ENCODE measurements at places on chromosomes 2 and 18.

DNA sequence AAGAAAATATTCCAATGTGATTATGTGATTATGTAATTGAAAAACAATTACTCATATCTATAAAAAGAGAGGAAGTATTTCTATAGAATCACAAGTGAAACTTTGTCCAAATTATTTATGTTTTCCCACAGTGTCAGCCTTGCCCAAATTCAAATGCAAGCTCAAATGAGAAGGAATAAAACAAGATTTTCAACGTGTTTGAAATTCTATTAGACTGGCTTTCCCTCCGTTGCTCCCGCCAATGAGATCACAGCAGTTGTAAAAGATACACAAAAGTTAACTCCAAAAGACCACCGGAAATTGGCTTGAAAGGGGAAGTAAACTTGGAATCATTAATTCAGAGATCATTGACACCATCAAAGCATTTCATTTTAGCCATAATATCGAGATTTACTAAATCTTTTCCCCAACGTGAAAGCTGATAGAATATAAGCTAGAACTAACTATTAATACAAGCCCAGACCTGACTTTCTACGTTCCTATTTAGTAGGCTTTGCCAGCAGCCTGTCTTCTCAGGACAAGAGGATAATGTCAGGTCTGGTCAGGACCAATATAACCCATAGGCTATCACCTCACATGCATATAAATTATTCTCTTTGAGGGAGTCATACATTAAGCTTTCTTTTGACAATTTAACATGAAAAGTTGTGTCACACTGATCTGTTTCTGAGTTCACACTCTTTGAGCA is 222.6 kb upstream of the CHAC2 start:
- DNase-seq, result no peak

GRCh38 chr2:133512121-133512520 is 56.1 kb downstream of the NCKAP5 start:
- no peak for DNase-seq

GRCh38 chr2:64232266-64232665 is 88.0 kb upstream of the PELI1 start:
- DNase-seq, result no peak

GRCh38 chr2:120823551-120823950 is 87.9 kb downstream of the GLI2 start:
- DNase-seq, result no peak

GRCh38 chr2:101463911-101464641 is 10.8 kb downstream of the RFX8 start:
- no peak for DNase-seq

DNA sequence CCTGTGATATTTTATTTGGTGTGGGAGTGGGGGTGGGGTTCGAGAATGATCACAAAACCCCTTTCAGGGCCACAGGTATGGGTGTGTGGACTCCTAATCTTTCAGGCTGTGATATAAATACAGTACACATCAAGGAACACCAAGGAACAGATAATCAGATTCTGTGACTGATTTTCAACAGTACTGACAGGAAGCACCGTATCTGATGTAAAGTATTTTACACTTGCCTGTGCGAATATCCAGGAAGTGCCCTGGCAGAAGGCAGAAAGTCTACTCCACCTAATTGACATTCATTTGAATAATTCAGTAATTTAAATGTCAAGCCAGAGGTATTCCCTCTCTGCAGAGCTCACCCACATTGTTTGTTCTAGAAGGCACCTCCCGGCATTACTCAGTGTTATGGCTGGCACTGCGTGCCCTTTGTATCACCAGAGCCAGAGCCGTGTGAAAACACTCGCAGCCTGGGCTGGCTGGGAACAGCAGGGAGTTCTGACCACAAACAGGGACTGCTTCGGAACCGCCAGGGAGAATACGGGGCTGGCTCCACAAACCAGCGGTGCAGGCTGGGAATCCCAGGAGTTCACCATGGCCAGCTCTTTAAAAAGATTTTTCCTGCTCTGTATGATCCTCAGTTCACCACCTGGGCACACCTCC is 91.8 kb downstream of the ACVR1 start:
- no peak for DNase-seq

DNA sequence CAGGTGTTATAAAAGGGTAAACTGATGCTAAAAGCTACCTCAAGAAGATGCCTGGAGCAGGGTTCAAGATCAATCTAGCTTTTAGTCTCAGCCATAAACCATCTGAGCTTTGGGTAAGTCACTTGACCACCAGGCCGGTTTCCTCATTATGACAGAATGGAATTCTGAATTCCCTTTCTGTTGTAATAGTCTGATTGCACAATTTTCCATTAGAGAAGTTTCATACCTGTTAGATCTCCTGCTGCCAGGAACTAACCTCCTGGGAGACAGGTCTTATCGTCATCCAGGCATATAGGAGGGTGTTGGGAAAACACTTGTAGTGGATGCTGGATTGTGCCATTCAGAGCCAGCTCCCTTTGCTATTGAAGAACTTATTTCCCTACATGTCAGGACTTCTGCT is 272.5 kb downstream of the TDRD15 start:
- DNase-seq, result no peak

- DNase-seq, result no peak
These were observed 42.4 kb downstream of the IL1RL2 start for GRCh38 chr2:102229141-102229769.

GRCh38 chr2:112972423-112973086 is 5.3 kb upstream of the IL36G start:
- DNase-seq, result no peak

DNA sequence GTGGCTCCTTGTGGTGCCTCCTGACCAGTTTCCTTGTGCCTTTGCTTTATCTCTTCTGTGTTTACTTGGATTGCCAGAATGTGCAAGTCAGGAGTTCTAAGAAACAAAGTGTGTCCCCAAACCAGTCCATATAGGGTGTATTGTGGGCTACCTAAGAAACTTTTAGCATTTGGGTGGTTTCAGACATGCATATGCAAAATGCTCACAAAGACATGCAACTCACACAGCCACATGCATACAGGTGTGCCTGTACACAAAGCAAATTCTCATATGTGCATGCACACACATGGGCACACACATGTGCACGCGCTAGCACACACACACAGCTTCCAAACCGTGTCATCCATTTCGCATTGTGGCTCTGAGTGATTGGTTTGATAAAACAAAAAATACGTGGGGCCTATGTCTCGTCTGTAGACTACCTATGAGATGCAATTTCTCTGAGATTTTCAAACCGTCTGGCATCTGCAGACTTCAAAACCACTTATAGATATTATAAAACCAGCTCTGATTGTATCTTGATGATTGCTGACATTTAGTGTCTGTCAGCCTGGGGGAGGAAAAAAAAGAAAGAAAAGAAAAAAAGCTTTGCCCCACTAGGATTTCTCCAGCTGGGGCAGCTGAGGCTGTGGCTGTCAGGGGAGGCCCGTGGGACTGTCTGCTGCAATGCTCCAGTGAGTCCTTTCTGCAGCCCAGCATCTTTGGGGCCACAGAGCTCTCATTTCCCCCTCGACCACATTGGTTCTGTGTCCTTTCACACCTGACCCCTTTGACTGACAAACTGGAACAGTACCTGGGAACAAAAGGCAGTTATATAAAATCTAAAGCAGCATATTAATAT is 556.1 kb downstream of the CMPK2 start:
- DNase-seq, result no peak

- DNase-seq, result peak; percentile 45
These were observed 23.5 kb upstream of the KLF11 start for GRCh38 chr2:10019602-10020400.

- no peak for DNase-seq
These were observed 44.3 kb downstream of the SNRPD1 start for GRCh38 chr18:21656402-21656801.

DNA sequence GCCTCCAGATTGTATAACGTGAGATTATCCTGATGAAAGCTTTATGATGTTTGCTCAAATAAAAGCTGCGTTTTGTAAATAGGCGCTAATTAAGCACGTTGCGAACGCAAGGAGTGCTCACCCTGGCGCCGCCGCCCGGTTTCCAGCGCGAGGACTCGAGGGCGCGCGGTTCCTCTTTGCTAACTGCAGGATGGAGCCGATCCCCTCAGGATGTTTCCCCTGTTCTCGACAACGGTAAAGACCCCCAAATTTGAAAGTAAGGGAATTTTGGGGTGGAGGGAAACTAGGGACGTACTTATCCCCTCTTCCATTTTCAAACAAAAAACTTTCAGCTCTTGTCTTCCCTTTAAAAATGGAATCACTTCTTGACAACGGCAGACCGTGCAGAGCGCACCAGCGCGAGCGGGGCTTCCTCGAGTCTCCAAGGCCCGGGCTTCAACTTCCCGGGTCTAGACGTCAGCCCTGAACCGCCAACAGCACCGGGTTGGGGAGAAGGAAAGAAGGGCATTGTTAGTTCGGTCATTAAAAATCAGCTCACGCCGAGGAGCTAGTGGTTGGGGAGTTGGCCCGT is 1.1 kb upstream of the GBX2 start:
- no peak for DNase-seq

- DNase-seq, result peak; percentile 56
These were observed 996 bp downstream of the TGFBRAP1 start for GRCh38 chr2:105328281-105329196.

DNA sequence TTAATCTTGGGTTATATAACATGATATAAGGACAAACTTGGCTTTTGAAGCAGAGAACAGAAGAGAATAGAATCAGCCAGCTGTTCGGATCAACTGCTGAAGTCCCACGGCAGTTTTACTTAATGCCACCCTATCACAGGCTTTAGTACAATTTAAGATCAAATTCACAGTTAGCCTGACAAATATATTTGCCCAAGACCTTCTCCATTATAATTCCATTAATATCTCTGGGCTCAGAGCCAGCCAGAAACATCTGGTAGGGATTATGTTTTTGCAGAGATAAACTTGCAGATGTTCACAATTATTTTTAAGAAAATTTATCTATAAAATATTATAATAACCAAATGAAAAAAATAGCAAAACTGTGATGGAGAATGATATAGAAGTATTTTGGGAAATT is 381.4 kb downstream of the RAD51AP2 start:
- DNase-seq, result no peak

- no peak for DNase-seq
These were observed 2113.3 kb upstream of the PIK3C3 start for GRCh38 chr18:39841482-39842365.

GRCh38 chr18:58544616-58545337 is 84.1 kb downstream of the ALPK2 start:
- no peak for DNase-seq

DNA sequence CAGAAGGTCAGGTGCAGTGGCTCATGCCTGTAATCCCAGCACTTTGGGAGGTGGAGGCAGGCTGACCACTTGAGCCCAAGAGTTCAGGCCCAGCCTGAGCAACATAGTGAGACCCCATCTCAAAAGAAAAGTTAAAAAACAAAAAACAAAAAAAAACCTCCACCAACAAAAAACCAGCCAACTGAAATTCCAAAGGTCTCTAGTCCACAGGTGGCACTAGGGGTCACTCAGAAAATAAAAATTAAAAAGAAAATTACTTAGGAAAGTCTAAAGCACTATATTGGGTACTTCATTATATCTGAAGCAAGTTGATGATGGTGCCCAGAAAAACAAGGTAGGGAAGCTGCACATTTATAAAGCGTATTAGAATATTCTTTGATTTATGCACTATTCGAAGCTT is 26.9 kb downstream of the ANXA4 start:
- no peak for DNase-seq

- DNase-seq, result no peak
These were observed 78.9 kb downstream of the AFF3 start for GRCh38 chr2:100063459-100063953.

Measured in CMK (cell line).